Upper lobe of right lung (tissue), 1 donor: ENCODE measurements at places on chromosomes 16 and 17. TPM values are rescaled to one million over a fixed set of nuclear protein-coding genes. Genes with fewer than 3 reads are reported as not detected.

GRCh38 chr17:58338841-58339754 lies 10.5 kb upstream of the TSPOAP1 start:
- H3K27me3 ChIP-seq, result no peaks in the 10 kb centered on the region
- peak overlapping the region; percentile 92 for H3K27ac ChIP-seq

GRCh38 chr16:8925455-8925854 lies 38.3 kb downstream of the USP7 start:
- H3K4me1 ChIP-seq, result peaks cover 14% of the 10 kb centered on the region
- peaks cover 60% of the 10 kb centered on the region for H3K36me3 ChIP-seq
- DNase-seq, result no peak
- no peaks in the 10 kb centered on the region for H3K27me3 ChIP-seq
- H3K27ac ChIP-seq, result no peak overlapping the region
- no peak overlapping the region for H3K4me3 ChIP-seq

The RSKR gene
- 12.3 TPM for total RNA-seq

The PPP1R1B gene
- total RNA-seq, result 25.1 TPM

- no peaks in the 10 kb centered on the region for H3K27me3 ChIP-seq
- no peak overlapping the region for H3K4me3 ChIP-seq
- peaks cover 10% of the 10 kb centered on the region for H3K36me3 ChIP-seq
- H3K27ac ChIP-seq, result no peak overlapping the region
- H3K4me1 ChIP-seq, result peaks cover 14% of the 10 kb centered on the region
- DNase-seq, result no peak
Observed at GRCh38 chr16:3281222-3281820, 2.0 kb upstream of the ZNF263 start.

DNA sequence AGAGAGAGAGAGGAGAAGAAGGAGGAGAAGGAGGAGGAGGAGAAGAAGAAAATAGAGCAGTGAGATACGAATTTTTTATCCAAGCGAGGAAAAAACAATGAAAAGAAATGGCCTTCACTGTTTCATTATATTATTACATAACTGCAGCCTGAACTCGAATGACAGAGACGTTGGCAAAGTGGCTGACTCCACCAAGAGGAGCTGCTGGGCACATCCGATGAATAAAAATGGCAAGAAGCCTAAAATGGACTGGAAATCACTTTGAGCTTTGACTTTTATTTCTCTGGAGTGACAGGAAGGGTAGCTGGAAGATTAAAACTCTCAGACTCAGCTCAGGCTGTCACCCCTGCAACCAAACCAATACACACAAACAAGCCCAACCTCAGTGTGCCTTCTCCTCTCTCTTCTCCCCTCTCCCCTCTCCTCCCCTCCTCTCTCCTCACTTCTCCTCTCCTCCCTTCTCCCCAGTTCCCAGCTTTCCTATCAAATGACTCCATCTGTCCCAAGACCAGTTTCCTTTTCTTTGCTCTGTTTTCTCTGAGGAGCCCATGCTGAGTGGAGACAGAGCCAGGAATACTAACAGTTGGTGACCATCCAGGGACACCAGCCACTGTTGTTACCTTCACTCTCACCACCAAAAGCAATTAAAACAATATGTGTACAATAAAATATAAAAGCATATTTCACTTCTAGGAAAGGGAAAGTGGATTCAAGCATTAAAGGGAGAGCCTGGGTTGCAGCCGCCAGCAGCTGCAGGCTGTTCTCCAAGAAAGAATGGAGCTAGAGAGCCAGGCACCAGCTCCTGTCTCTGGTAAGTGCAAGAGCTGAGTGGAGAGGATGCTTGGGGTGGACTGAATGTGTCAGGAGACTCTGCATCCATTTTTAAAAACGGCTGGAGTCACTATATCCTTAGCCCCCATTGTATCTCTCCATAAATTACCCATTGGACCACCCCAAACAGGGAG lies 51.2 kb downstream of the SOX9 start:
- no peak for DNase-seq
- H3K4me1 ChIP-seq, result no peaks in the 10 kb centered on the region
- H3K27me3 ChIP-seq, result no peaks in the 10 kb centered on the region
- no peak overlapping the region for H3K4me3 ChIP-seq

DNA sequence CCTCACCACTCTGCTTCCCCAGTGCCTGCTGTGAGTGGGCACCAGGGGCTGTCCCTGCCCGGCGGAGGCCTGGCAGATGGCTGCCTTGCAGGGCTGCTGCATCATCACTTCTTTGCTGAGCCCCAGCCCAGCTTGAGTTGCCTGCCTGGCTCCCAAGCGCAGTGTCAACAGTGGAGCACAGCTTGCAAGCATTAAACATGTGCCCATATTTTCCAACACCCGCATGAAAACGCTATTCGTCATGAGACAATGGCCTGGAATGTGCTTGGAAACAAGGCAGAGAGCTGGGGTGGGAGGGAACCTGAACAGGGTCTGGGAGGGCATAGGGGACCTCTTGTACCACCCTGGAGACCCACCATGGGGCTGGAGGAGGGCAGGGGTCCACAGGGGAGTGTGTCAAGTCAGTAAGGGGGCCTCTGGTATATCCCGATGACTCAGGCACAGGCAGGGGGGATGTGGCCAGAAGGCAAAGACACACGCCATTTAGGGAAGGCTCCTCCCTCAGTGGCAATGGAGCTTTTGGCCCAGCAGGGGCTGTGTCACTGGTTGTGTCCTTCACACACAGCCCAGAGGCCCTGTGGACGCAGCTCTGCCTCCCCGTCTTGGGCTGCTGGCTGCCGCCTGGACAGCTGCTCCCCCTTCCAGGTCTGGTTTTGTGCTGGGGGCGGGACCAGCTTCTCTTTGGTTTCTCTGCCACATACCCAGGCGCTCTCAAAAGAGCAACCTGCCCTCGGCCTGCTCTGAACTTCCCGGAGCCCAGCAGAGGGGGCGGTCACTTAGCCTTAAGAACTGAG lies 17.4 kb upstream of the MTSS2 start:
- H3K4me3 ChIP-seq, result no peak overlapping the region
- H3K27me3 ChIP-seq, result no peaks in the 10 kb centered on the region
- peaks cover 10% of the 10 kb centered on the region for H3K36me3 ChIP-seq
- H3K27ac ChIP-seq, result peak overlapping the region; percentile 61
- H3K4me1 ChIP-seq, result peaks cover 33% of the 10 kb centered on the region
- DNase-seq, result no peak

- H3K4me3 ChIP-seq, result peak overlapping the region; percentile 88
- H3K27ac ChIP-seq, result peak overlapping the region; percentile 94
- DNase-seq, result peak; percentile 94
- peaks cover 49% of the 10 kb centered on the region for H3K4me1 ChIP-seq
Observed at GRCh38 chr17:63838631-63839171, 3.8 kb downstream of the SMARCD2 start.

- no peaks in the 10 kb centered on the region for H3K4me1 ChIP-seq
- no peak for DNase-seq
- H3K4me3 ChIP-seq, result no peak overlapping the region
- peaks cover 88% of the 10 kb centered on the region for H3K36me3 ChIP-seq
Observed at GRCh38 chr16:3780570-3780969, 63.2 kb upstream of the TRAP1 start.

- no peaks in the 10 kb centered on the region for H3K27me3 ChIP-seq
- peaks cover 12% of the 10 kb centered on the region for H3K4me1 ChIP-seq
Observed at GRCh38 chr16:23594186-23594585, 1.9 kb downstream of the NDUFAB1 start.

DNA sequence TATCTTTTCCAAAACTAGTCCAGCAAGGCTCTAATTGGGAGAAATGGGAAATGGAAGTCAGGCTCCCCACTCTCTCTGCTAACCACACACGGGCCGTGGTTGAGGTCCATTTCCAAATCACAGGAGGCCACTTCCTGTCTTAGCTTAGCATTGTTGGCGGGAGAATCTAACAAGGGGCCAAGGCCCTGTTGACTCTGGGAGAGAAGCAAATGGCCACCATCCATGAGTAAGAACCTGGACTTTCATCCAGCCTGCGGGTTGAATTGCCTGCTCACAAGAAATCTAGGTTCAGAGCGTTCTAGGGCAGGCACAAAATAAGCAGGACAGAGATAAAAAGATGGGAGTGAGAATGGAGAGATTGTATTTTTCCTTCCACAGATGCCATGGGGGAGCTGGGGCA lies 5.7 kb downstream of the FAM20A start:
- H3K36me3 ChIP-seq, result no peaks in the 10 kb centered on the region
- no peak overlapping the region for H3K4me3 ChIP-seq
- DNase-seq, result no peak
- H3K27me3 ChIP-seq, result peaks cover 4% of the 10 kb centered on the region
- peaks cover 36% of the 10 kb centered on the region for H3K4me1 ChIP-seq

DNA sequence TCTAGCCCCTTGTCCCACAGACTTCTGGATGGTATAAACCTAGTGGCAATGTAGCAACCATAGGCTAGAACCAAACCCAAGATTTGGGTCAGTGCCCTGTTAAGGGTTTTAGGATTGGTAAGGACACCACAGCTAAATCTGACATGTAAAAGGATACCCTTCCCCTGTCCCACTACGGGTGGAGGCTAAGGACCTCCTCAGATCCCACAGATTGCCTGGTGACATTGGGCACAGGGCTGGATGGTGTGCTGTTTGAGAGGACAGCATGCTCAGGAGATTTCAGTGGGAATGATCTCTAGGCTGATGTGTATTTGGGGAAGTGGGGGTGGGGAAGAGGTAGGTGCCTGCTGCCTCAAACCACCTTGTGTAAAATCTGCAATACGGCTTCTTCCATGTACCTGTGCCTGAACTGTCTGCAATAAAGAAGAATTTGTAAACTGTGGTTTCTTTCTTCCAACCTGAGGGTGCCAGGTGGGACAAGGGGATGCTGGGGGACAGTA lies 671 bp upstream of the EDC4 start:
- H3K4me1 ChIP-seq, result peaks cover 21% of the 10 kb centered on the region
- no peaks in the 10 kb centered on the region for H3K27me3 ChIP-seq
- peak overlapping the region; percentile 93 for H3K4me3 ChIP-seq
